ENCODE measurements at places on chromosomes 6 and 20.

DNA sequence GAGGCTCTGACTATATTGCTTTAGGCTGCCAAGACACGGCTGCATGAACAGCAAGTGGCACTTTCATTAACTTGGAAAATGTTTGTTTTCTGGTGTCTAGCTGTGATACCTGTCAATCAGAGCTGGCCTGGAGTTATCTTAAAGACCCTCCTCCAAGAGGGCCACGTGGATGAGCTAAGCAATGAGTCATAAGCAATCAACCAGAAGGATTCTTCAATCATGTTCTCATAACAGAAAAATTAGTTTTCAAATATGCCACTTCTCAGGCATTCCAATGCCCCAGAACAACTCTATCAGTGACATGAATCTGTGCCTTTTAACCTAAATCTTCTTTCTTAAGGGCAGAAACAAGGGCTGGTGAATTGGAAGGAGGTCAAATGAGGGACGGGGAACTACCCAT is 283.0 kb downstream of the HTR1B start:
- DNase-seq = no peak

DNA sequence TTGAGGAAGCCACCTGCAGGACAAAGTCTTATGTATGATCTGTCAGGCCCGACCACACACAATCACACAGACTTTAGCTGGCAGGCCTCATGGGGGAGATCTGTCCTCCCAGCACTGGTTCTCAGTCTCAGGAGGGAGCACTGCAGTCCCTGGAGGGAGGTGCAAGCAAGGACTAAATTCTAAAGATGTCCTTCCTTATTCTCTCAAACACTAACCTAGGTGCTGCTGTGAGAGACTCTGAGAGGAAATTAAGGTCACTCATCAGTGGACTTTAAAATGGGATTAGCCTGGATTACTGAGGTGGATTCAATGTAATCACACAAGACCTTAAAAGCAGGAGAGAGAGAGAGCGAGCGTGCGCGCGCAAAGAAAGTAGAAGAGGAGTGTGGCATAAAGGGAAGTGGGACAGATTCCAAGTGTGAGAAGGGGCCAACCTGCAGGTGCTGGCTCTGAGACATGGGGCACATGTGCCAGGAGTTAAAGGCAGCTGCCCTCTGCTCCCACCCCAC is 14.3 kb downstream of the GLO1 start:
- no peak for DNase-seq

- no peak for DNase-seq
Measured at GRCh38 chr6:89940225-89941027, 46.2 kb downstream of the GJA10 start.

GRCh38 chr20:16145919-16146318 is 427.3 kb downstream of the KIF16B start:
- no peak for DNase-seq

DNA sequence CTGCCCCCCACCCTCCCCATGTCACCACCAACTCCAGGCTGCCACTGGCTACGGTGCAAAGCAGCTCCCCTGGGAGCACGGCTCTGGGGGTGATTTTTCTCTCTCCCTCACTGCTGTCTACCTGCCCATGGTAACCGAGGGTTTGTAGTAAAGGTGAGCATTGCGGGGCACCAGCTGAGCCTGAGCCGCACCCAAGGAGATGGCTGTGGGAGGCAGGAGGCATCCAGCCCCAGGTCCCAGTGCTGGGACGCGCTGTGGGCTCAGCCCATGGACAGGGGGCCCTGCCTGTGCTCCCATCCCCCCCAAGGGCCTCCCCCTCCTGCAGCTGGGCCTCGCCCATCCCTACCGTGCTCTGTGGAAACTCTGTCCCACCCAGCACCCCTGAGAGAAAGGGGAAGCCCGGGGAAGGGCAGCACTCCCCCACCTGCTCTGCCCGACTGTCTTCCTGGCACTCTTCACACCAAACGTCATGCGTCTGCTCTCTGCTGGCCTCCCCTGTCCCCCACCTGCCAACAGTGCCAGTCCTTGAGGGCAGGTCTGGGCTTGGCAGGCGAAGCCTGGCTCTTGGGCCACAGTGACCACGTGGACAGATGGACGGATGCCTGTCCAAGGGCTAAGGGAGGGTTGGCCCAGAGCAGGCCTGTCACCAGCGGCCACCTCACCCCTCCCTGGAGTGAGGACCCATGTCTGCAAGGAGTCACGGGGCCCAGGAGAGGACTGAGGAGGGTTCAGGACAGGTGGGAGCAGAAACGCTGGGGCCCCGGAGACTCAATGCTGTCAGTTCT is 3.8 kb upstream of the CHRNA4 start:
- DNase-seq = no peak

GRCh38 chr6:164579035-164579434 is 730.4 kb downstream of the C6orf118 start:
- DNase-seq = no peak

GRCh38 chr6:156154896-156155295 is 622.3 kb upstream of the ARID1B start:
- no peak for DNase-seq

GRCh38 chr6:106666282-106667021 is 37.1 kb downstream of the QRSL1 start:
- DNase-seq = no peak

- DNase-seq = no peak
Measured at GRCh38 chr6:135710042-135710441, 141.5 kb upstream of the PDE7B start.

- no peak for DNase-seq
Measured at GRCh38 chr6:12363651-12364381, 73.7 kb downstream of the EDN1 start.

DNA sequence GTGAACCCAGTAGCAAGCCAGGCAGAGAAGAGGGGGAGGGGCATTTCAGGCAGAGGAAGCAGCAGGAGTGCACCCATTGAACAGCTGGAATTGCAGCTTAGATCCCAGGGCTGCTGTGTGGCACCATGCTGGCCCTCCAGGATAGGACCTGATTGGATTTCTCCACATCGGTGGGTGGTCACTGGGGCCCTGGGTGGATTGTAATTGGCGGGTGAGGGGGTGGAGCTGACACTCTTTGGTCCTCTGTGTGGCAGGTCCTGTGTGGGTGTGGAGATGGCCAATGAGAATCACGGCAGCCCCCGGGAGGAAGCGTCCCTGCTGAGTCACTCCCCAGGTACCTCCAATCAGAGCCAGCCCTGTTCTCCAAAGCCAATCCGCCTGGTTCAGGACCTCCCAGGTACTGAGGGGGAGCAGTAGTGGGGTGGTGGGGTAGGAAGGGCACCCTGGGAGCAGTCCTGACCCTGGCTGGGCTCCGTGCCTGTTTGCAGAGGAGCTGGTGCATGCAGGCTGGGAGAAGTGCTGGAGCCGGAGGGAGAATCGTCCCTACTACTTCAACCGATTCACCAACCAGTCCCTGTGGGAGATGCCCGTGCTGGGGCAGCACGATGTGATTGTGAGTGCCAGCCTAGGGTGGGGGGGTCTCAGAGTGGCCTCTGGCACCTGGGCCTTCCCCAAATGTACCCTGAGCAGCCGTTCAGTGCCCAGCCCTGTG is 4.4 kb downstream of the PCIF1 start:
- DNase-seq = no peak

DNA sequence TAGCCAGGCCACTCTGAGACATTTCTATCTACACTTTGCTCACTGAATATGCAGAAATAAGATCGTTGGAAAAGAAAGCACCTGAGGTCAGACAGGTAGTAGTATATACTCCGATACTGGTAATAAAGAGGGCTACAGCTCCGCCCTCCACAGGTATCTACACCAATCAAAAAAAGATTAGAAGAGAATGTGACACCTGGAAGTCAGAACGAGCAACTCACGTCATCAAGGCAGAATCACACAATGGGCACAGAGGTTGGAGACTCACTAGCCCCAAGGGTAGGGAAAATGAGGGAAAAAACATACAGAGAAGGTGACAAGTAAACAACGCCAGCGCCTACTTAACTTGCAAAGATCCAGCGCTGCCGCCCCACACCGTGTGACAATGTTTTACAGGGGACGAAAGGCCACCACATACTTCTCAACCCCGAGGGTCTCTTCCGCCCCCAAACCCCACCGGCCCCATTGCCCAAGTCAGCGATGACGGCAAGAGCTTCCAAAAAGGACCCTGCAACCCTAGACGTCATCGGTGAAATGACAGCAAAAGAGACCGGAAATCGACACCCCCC is 653 bp downstream of the LMBRD1 start:
- no peak for DNase-seq

DNA sequence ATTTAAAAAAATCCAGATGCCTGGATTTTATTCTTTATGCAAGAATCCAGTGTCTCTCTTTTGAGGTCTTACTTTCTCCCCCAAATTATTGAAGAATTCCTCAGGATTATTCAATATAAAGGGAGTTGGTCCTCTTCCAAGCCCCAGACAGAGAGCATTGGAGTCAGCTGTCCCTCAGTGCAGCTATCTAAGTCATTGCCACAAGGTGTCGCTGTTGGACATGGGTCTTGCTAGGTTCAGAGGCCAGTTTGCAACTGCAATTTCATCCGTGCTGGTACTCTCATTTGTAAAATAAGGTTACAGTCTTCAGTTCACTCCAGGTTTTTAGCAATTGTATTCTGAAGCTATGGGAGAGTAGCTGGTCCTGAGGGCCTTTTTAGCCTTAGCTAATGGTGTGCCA is 27.8 kb downstream of the CCN2 start:
- DNase-seq = no peak

- DNase-seq = no peak
Measured at GRCh38 chr20:51640743-51641142, 98.2 kb upstream of the NFATC2 start.

DNA sequence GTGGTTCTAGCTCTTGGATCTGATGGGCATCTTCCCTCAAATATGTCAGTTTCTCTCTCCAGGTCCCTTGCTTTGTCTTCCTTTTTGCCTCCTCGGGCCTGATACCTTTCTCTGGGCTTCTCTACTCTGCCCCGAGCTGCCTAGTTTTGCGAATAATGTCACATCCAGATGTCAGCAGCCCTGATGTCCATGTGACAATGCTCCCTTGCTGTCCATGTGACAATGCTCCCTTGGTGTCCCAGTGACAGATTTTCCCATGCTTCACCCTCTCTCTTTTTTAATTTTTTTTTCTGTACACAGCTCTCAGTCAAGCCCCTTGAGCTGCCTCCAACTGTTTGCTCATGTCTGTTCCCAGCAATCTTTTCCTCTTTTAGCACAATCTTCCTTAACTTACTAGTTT is 6.4 kb downstream of the TRAF3IP2 start:
- no peak for DNase-seq

GRCh38 chr6:118436482-118436881 is 111.6 kb upstream of the PLN start:
- DNase-seq = no peak

DNA sequence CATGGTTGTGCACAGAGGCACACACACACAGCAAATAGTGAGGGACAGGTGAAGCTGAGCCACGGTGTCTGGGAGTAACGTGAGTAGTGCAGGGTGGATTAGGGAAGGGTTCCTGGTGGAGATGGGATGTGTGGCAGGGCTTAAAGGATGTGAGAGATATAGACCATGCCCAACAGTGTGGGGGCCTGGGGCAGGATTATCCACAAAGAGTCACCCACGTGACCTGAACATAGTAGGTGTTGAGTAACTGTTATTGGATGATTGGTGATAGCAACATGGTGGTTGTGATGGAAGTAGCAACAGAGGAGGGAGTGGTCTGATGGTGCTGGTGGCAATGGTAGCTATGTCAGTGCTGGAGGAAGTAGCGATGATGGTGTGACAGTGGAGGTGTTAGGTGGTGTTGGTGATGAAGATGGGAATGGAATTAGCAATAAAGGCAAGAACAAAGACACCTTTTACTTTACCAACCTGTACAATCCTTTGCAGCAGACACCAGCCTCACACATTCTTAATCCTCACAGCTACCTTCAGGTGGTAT is 135.1 kb downstream of the MRPL14 start:
- no peak for DNase-seq

- DNase-seq = no peak
Measured at GRCh38 chr6:72789145-72789544, 167.3 kb downstream of the KCNQ5 start.

DNA sequence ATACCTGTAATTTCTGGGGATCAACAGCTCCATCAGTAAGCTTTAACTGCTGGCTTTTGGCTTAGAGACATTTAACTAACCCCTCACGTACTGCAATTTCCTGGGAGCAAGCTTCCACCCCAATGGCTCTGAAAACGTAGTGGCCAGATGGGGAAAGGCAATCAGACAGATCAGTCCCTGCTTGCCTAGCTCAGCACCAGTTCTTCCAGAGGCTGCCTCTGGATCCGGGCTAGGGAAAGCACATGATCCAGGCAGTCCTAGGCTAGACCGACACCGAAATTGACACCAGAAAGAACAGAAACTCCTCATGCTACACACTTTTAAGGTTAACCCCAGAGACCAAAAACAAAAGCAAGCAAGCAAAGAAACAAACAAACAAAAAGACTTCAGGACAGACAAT is 13.3 kb downstream of the PREP start:
- DNase-seq = no peak

GRCh38 chr20:41783423-41784208 is 165.4 kb upstream of the CHD6 start:
- DNase-seq = no peak

DNA sequence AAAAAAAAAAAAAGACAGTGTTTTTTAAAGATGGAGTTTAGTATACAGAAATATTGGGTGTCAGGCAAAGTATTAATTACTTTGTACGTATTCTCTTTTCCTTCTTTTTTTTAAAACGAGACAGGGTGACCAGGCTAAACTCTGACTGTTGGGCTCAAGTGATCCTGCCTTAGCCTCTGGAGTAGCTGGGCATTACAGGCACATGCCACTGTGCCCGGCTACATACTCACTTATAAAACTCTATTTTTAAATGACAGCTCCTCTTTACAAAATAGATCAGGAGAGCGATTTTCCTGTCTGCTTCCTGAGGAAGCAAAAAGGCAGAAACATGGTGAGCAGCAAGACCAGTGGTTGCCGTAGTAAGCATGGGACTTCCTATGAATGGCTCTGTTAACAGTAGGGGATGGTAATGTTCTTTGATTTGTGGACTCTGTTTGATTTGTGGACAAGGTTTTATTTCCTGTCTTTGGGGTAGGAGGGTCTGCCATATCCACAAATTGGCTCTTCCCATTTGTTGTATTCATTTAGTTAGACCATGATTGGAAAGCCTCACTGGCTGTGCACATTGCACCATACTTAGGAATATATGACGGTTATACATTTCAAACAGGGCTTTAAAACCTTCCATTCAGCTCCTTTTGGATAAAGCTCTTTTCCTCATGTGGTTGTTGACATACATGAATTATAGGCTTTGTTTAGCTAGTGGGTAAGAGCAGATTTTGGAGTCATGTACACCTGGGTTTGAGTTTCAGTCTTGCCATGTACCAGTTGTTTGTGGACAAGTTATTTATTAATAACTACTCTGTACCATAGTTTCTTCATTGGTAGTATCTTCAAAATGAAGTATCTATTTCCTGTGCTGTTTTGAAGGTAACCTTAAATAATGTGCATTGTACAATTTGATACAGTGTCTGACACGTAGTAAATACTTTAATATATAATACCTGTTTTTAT is 45.1 kb downstream of the PTPRA start:
- DNase-seq = no peak

Data from osteocyte (in vitro differentiated cells).